ENCODE measurements at places on chromosomes 2 and 18.

DNA sequence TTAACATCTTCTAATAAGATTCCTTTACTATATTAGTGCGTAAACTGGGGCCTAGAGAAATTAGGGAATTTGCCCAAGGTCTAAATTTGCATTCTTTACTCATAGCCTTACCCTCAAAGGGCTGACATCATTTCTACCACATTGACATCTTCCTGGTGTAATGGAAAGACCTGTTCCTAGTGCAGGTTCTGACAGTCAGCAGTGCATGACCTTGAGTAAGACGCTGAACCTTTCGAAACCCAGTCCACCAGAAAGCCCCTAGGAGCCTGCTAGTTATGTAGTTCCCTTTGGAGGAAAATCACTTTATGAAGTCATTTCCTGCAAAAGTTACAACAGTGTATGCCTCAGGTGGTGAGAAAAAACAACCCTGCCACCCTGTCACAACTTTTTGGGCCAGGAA is 388.3 kb downstream of the TNS1 start:
- DNase-seq, result no peak

DNA sequence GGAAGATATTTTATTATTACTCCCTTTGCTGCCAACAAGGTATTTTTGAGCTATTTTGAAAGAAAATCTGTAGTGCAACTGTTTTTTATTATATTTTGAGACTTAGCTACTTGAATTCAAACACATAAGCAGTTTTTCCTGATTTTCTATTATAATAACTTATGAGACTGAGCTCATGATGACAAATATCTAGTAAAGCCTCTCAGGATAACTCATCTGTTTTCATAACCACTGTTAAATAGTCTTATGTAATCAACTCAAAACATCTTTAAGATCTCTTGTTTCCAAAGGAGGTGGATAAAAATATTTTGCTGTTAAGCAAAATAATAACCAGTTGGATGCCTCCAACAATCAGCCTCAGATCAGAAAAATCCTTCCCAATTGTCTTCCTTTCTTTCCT is 21.9 kb upstream of the PPP1CB start:
- no peak for DNase-seq

DNA sequence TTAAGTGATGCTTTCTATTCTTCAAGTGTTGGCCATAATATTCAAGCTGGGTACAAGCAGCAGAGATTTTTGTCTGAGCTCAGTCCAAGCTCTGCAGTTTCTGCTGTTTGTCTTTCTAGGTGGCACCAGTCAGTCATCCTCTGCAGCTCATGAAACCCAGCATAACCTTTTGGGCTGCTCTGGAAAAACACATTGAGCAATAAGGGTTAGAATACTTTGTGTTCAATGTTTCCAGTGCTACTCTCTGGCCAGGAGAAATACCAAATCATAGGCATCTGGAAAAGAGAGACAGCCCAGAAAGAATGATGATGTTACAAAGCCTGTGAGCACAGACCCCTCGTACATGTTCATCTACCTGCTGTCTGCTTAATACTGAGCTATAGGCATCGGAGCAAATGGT is 19.5 kb upstream of the WIPF1 start:
- DNase-seq, result no peak

GRCh38 chr2:70089220-70089982 is 2.1 kb downstream of the PCBP1 start:
- peak; percentile 30 for DNase-seq

DNA sequence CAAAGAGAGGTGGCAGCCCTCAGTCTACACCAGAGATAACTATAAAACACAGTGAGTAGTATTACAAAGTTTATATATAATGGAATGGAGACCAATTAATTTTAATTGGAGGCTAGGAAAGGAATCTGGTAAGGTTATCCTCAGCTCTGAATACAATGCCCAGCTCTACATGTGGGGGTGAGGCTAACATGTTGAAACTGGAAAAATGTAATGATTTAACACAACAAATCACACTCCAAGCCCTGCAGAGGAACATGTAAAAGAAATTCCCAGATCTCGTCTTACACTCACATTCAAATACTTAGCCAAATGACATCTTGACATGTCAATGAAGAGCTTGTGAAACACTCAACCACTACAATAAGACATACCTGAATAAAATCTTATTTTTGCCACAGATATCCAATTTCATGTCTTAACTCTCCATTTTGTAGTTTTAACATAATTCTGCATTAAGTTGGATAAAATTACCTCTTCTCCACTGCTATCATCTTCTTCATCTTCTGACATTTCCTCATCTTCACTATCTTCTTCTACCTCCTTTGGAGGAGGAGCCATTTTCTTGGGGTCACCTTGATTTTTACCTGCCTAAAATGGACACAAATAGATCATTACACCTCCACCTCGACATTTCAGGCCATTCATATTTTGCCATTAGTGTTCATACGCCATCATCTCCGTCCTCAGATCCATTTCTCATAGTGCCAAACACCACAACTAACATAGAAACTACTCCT is 1.4 kb downstream of the NCL start:
- DNase-seq, result no peak

DNA sequence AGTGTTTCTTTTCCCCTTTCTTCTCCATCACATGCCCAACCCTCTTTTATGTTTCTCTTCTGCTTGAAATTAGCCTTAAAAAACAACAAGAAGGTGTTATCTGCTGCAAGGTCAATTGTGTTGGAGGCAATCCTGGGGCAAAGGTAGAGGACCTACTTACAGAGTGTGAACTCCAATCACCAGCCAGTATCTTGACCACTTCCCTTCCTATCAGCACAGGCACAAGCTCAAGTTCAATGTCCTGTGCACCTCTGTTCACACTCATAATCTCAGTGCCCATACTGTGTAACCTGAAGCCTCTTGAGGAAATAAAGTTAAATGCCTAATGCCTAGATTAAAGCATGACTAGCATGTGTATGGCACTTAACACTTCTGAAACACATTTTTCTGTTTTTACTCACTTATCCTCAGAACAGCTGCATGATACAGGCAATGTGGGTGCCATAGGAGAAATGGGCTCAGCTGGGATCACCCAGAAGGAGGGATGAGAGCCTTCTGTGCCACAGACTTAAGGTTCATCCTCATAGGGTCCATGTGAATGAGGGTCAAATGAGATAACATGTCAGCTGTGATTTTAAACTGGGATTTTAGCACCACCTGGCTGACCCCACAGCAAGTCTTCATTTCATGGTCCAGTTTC is 701.5 kb downstream of the BCL11A start:
- DNase-seq, result no peak

- no peak for DNase-seq
Measured at GRCh38 chr2:198917275-198917674, 540.5 kb downstream of the SATB2 start.

DNA sequence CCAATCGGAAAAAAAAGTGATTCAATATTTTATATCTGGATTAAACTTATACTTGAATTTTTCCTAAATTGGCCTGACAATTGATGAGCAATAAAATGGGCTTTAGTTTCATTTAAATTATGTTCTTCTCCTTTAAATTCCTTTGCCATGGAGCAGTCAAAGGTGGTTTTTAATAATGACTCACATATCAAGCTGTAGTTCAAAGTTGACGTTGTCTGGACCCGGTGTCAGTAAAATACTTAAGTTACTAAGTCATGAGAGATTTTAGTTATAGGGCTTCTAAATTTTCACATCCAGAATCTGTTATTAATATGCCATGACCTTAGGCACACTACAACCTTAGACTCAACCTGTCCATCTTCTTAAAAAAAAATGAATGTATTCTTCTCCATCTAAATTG is 62.5 kb downstream of the CDH2 start:
- DNase-seq, result no peak

DNA sequence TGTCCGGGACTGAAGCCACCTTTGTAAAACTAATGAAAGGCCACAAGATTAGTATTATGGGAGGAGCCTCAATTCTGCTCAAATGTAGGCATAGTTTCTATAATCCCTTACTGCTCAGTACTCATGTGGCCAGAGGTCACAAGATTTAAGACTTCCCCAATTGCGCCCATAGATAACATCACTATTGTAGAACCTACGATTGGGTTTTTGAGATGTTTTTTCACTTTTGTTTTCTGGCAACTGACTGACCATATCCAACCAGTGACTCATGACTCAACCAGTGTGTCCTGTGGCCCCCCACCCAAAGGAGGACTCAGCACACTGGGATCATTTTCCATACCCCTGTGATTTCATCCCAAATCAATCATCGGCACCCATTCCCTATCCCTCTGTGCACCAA is 15.2 kb upstream of the TSPYL6 start:
- no peak for DNase-seq

GRCh38 chr2:238879621-238880377 is 31.9 kb downstream of the TWIST2 start:
- no peak for DNase-seq

- DNase-seq, result no peak
Measured at GRCh38 chr2:24438106-24438505, 52.9 kb upstream of the NCOA1 start.

- DNase-seq, result no peak
Measured at GRCh38 chr2:147628971-147629421, 215.8 kb upstream of the ACVR2A start.

GRCh38 chr2:42860319-42861094 is 68.1 kb upstream of the HAAO start:
- no peak for DNase-seq

GRCh38 chr2:181844551-181845290 is 46.8 kb upstream of the ITPRID2 start:
- DNase-seq, result no peak

DNA sequence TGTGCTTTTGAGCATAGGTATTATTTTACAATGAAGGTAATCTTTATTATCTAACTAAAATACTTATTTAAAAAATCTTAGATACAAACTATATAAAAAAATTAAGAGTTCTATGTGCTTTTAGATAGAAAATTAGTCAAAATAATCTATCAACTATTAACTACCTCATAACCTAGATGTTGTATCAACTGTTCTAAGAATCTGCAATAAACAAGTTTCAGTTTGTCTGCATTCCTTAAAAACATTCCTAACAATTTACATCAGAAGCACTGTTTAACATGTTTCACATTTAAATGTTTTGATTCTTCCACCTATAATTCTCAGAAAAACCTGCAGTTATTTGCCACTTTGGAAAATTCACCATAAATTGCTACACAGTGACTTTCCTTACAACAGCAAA is 33.3 kb downstream of the NDUFS1 start:
- no peak for DNase-seq

- no peak for DNase-seq
Measured at GRCh38 chr18:4333043-4333442, 122.1 kb downstream of the DLGAP1 start.

GRCh38 chr2:222653280-222653679 is 2.6 kb downstream of the FARSB start:
- no peak for DNase-seq

GRCh38 chr2:216084547-216084946 is 2.8 kb downstream of the TMEM169 start:
- peak; percentile 7 for DNase-seq

GRCh38 chr2:239113615-239114014 is 265.7 kb downstream of the TWIST2 start:
- no peak for DNase-seq

- no peak for DNase-seq
Measured at GRCh38 chr2:30826916-30827315, 19.7 kb upstream of the CAPN13 start.

DNA sequence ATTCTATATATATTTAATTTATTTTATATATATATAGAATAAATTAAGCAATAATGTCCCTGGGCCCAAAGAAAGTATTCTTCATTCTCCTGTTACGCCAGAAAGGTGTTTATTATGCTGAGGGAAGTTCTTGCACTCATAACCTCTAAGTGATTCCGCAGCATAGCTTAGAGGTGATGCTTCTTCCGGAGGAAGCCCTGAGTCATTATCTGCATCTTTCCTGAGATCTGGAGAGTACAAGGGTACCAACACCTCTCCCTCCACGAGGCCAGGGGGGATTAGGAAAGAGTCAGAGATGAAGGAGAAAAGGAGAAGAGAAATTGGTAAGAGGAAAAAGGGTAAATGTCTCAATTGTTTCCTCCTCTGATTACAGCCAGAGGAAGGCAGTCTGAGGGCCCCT is 43.1 kb upstream of the RTN4 start:
- no peak for DNase-seq

DNA sequence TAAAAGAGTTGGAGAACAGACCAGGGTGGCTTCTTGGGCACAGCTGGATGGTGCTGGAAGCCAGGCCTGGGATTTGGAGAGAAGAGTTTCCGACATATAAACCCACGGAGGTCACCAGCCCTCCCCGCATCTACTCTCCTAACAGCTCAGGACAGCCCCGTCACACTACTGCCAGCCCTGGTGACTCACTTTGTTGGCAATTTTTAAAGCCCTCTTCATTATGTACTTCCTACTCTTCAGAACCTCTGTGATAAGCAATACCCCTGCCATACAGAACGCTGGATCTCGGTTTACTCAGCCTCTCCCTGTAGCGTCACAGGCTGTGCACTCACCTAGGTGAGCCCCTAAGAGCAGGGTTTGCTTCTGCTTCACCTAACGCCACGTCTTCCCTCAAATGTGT is 48.1 kb downstream of the ID2 start:
- no peak for DNase-seq

DNA sequence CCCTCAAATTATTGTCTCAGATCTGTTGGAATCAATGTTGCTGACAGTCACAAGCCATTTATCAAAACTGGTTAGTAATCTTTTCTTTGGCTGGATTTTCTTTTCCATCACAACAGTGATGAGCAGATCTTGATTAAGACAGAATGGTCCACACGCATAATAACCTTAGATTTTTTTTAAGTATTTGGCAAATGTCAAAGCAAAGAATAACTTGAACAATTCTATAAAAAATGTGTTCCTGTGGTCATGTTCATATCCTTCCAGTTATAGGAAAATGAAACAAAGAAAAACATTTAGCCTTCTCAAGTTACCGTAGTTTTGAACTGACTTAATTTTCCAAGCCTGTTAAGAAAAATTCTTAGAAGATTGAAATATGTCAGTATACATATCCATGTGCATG is 659.9 kb upstream of the ID2 start:
- DNase-seq, result no peak

- DNase-seq, result no peak
Measured at GRCh38 chr18:70337139-70337972, 48.5 kb downstream of the SOCS6 start.

- DNase-seq, result no peak
Measured at GRCh38 chr2:189541591-189541990, 39.0 kb downstream of the SLC40A1 start.

GRCh38 chr2:76640905-76641304 is 881.3 kb downstream of the LRRTM4 start:
- no peak for DNase-seq

DNA sequence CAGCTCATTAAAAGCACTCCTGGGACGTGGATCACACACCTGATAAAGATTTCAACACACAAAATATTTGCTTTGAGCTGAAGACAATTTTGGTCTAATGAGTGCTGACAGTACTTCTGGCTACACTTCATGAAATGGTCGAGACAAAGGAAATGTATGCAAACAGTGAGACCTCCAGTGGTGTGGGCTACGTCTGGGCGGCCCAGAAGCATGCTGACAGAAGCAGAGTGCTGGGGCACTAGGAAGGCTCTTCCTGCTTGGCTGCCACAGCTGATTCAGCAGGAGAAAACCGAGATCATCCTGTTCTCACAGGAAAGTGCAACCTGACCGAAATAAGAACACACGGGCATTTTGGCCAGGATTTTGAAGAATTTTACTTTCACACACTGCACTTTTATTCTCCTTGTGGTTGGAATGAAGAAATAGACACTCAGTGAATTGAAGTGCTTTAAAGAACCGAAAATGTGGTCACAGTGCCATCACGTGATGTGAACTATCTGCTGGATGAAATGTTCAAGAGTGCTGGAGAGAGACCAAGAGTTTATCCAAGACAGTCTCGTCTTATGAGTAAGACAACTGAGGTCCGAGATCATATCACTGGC is 149.5 kb downstream of the CCBE1 start:
- DNase-seq, result no peak

Data from activated naive CD4-positive, alpha-beta T cell treated with Interleukin-2 at 50 U/mL for 16 hours (primary cell).